Occipital lobe (tissue), 3 donors: ENCODE measurements at places on chromosomes 4 and X.
A peak's percentile ranks its signal among the peaks of the same experiment; 100 is the strongest.

GRCh38 chr4:23015821-23016220 is 323.1 kb downstream of the GBA3 start:
- DNase-seq = no peak

- DNase-seq = no peak
Observed at GRCh38 chrX:121160987-121161386, 113.6 kb downstream of the GLUD2 start.

DNA sequence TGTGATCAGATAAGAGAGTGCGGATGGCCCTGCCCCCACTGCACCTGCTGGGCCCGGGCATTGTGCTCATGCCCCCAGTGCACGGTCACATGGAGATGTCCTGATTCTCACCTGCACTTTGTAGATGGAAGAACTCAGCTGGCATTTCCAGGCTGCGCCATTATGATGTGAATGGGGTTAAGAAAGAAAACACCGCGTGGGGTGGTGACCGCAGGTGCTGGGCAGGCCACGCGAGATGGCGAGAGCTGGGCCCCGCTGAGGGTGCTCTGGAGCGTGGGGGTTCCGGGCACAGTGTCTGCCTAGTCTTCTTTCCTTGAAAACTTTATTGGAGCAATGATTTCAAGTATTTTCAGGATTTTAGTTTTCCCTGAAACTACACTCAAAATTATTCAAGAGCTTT is 17.8 kb upstream of the HGFAC start:
- no peak for DNase-seq

DNA sequence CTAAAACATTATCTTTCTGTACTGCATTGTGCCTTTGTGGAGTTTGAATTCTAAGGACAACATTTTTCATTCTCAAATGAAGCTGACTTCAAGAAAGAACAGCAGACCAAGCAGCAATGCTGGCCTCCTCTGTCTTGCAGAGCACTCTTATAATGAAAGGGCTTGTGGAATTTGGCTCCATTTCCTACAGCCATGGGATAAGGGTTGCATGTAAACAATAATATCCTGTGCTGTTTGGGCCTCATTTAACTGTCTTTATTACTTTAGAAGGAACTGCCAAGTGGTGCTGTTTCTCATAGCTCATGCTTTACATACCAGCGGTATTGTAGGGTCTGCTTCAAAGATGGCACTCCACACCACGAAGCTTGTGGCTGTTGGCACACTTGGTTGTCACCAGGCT is 111.4 kb upstream of the EOLA2 start:
- DNase-seq = no peak

GRCh38 chr4:77183777-77184420 is 26.9 kb downstream of the CCNG2 start:
- DNase-seq = no peak

DNA sequence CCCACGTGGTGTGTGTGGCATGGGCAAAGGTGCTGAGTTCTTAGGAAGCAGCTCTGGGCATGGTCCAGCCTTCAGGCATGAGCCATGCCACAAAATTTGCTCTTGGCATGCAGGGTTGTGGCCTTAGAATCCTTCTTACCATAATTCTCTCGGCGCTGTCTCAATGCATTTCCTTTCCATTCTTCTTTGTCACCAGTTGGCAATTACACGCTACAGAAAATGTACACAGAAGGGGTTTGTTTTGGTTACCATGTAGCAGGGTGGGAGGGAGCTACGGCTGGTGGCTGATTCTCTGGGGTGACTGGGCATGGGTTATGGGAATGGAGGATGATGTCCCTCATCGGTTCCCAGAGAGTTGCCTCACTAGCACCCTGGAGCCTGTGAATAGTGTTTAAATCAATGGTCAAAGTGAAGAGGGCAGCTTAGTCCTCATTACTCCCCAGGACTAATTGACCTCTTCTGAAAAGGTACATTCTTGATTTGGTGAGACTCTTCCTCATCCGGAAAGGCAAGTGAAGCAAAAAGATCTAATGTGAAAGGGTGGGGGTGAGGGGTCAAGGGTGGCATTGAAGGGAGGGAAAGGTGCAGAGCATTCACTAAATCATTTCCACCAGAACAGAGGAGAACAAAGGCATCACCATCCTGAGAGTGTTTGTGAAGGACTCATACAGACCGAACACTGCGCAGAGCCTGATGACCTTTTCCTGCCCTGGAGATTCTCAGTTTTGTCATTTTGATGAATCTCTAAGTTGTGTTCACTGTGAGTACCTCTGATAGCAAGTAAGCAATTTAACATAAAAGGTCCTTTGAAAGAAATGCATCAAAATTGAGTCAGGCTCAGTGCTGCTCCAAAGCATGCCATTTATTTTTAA is 199.8 kb upstream of the SFRP2 start:
- DNase-seq = no peak

DNA sequence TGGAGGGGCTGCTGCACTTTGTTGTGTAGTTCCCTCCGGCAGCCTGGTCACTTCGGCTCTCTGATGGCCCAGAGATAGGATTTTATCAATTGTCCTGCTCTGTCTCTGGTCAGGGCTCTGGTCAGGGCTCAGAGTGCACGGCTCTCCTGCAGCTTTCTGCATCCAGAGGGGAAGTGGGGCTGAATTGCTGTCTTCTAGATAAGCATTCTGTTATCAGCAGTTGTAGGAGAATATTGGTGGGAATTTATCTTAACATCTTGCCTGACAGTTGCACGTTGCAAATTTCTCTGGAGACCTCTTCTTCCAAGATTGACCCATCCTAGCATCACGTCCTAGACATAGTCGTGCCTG is 62.8 kb downstream of the FAM193A start:
- no peak for DNase-seq

DNA sequence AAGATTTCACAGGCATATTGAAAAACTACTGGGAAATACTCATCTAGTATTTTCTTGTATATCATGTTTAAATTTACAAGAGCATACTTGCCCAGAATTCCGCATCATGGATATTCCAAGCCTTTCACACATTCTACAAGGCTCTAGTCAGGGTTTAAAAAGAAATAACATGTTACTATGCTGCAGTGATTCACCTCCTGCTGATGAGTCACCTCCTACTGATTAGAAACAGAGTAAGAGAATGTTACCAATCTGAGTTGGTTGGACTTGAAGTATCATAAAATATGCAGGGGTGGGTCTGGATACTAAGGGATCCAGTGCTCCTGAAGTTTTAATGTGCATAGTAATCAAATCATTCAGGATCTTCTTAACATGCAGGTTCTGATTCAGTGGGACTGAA is 192.0 kb upstream of the ANK2 start:
- no peak for DNase-seq

GRCh38 chrX:110258552-110258951 is 59.3 kb downstream of the AMMECR1 start:
- no peak for DNase-seq

- DNase-seq = no peak
Observed at GRCh38 chr4:86909546-86910295, 17.5 kb upstream of the C4orf36 start.

DNA sequence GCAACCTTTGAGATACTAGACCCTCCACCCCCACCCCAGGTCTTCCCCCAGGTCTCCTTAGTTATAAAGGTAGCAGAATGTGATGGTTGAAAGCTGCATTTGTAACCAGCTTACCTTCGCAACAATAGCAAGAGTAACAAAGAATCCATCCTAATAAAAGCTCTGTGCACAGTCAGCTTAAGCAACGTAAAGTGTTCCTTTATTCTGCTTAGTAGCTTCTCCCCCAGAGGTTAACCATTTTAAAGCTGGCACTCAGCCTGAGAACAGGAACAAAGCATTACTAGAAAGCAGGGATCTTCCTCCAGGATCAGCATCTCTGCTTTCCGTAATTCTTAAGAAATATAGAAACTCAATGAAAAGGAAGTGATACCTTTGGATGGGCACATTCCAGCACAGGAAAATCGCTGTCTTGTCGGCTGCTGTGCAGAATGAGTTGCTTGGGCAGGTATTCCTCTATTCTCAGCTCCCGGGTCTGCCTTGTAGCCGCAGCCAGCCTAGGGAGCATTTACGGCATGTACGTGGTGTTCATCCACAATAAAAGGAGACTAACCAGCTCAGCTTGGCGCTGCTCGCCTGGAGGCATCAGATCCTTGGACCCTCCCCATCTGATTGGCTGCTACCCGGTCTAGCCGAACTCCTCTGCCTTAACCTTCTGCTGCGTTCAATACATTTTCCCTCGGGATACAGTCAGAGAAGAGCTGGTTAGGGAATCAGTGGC is 113.0 kb upstream of the TLR3 start:
- peak; percentile 23 for DNase-seq

- DNase-seq = no peak
Observed at GRCh38 chrX:96835660-96836289, 47.9 kb upstream of the RPA4 start.

GRCh38 chr4:39346856-39347519 is 19.2 kb downstream of the RFC1 start:
- DNase-seq = no peak

DNA sequence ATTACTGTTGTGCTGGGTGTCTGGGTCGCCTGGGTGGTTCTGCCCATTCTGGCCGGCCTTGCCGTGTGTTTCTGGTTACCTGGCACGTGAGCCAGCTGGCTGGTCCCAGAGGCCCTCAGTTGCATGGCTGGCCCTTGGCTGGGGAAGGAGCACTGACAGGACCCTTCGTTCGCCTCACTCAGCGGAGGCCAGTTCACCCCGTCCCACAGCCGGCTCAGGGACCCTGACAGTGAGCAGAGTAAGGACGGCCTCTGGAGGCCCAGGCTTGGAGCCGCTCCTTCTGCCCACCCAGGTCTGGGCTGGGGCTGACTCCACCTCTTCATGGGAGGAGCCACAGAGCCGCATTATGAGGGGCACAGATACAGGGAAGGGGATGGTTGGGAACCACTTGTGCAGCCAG is 20.3 kb upstream of the HGFAC start:
- no peak for DNase-seq

DNA sequence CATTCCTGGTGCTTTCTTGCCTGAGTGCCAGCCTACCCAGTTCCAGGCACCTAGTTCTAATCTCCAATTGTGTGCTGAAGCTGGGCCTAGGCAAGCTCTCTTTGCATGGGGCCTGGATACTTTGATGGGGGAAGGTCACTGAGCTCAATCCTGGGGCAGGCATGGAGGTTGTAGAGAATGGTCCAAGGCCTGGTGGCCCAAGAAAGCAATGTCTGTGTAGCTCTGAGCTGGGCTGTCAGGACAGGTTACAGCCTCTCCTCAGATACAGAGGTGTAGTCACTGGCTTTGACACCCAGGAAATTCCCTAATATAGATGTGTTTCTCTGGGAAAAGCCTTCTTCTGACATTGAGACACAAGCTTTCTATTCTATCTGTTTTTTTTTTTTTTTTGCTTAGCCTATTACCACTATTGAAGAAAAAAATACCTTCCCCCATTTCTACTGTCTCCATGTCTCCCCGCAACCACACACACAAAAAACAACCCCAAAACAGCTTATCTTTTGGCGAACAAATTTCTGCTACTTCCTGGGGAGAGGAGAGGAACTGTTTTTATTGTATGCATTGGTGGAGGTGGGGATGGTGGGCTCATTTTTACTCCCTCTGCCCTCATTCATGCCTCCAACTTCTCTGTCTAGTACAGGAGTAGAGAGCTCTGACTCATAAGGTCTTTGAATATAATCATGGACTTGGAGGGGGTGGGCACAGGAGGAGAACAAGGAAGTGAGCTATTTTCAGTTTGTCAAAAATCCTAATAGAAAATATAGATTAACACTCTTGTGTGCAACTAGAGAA is 66.7 kb upstream of the DHX15 start:
- DNase-seq = no peak

DNA sequence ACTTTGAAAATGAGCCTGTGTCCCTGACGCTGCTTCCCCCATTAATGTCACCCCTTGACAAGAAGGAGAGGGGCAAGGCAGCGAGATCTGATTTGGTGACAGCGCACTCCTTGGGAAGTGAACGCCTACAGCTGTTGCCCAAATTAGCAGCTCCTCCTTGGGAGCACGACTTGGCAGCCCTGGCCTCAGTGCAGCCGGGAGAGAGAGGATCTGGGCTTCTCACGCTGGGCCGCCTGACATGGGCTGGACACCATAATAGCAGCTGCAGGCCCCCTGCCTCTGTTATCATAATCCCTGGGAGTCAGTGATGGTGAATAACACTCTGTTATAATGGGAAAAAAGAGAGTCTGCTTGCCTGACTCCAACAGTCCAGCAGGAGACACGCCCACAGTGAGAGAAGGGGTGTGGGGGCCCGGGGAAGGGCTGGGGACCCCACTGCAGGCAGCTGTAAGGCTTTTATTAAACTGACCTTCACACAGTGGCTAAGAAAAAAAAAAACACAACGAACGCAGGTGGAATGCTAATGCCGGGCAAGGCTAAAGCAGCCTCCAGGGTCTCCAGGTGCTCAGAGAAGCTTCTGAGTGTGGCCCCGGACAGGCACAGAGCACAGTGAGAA is 73.3 kb downstream of the PSAPL1 start:
- no peak for DNase-seq

DNA sequence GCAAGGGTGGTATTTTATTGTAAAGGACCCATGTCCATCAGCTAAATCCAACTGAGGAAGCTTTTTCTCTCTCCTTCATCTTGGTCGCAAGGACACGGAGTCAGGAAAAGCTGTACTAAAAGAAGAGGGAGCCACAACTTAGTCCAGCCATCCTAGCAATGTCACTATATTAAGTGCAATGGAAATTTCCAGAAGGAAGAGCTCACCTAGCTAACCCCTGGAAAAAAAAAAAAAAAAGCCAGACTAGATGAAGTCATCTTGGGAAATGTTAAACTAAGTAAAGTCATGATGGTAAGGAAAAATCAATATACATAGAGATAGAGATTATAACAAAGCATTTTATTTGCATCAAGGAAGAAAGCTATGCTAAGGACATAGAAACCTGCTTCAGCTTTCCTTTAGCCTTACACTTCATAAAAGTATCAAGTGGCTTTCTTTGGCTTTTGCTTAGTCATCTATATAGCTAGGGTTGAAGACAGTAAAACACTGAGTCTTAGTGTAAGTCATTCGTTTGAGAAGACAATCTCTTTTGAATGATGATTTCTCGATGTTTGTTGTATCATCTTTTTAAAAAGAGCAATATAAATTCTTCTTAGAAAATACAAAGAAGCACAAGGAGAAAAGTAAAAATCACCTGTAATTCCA is 18.6 kb upstream of the CA5B start:
- DNase-seq = no peak
